Right ventricle myocardium inferior (tissue), 1 donor: ENCODE measurements at places on chromosomes 11 and 22.

GRCh38 chr11:43706631-43707030, 26.1 kb downstream of the HSD17B12 start:
- no peak for DNase-seq

DNA sequence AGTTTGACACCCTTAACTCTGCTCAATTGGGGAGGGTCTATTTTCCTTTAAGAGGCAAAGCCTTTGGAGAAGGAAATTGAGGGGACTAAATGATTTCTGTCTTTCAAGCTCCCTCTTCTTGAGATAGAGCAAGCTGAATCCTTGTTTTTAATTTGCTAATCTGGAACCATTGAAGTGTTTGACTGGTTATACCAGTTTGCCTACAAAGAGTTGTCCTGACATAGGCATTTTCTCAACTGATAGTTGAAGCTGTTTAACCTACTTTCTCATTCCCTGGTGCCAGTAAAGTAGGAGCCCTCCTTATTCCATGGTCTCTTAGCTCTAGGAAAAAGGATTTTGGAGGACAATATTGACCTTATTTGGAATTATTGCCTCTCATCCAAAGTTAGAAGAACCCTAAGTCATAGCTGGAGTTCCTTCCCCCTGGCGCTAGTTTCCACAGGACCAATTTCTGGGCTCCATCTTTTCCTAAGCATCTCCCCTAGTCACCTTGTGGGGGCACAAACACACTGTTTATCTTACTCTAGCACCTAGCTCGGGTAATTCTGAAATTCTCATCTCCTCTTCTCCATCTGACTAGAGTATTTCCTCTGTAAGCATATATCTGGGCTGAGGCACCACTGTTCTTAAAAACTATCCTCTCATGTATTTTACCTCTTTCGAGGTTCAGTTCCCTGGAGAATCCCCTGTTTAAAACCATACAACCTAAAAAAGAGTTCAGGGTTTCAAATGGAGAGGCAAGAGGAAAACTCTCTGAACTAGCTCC, 7.4 kb downstream of the ZDHHC5 start:
- no peak for DNase-seq

GRCh38 chr22:49310354-49310753, 517.3 kb downstream of the BRD1 start:
- no peak for DNase-seq

GRCh38 chr11:123080015-123080414, 18.1 kb upstream of the HSPA8 start:
- no peak for DNase-seq

- no peak for DNase-seq
Observed at GRCh38 chr22:49815641-49816091, 12.0 kb downstream of the BRD1 start.

- no peak for DNase-seq
Observed at GRCh38 chr11:26992031-26992541, 1.8 kb upstream of the FIBIN start.

DNA sequence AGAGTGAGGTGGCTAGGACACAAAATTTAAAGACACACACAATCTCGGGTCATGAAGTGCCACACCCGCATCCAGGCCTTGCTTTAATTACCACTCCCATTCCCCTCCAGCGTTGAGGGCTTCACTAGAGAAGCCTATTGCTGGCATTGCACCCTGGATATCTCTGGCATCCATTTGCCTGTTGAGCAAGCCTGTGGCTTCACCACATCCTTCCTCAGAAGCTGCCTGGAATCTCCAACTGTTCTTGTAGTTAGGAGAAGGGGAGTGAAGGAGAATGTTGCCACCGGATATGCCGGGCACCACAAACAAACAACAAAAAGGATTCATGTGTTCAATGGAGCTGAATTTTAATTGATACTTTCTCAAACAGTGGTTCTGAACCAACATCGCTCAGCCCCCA, 34.4 kb upstream of the RCN1 start:
- no peak for DNase-seq

DNA sequence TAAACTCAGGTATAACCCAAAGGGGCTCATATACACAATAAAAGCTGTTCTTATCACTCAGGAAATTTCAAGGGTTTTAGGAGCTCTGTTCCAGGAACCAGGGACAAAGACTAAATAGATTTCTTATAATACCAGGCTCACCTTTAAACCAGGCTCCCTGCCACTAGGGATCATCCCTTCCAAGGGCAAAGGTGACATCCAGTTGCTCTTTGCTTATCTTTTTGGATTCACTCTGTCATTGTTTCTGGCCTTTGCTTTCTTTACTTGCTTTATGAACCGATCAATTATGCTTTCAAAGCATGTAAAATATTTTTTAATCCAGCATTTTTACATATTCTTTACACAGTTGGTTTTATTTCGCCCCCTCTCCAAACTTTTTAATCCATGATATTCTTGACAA, 321.7 kb upstream of the SYN3 start:
- DNase-seq: no peak

- no peak for DNase-seq
Observed at GRCh38 chr11:24509114-24509513, 12.3 kb downstream of the LUZP2 start.

- DNase-seq: no peak
Observed at GRCh38 chr11:6111673-6112072, 4.2 kb downstream of the OR56B4 start.

DNA sequence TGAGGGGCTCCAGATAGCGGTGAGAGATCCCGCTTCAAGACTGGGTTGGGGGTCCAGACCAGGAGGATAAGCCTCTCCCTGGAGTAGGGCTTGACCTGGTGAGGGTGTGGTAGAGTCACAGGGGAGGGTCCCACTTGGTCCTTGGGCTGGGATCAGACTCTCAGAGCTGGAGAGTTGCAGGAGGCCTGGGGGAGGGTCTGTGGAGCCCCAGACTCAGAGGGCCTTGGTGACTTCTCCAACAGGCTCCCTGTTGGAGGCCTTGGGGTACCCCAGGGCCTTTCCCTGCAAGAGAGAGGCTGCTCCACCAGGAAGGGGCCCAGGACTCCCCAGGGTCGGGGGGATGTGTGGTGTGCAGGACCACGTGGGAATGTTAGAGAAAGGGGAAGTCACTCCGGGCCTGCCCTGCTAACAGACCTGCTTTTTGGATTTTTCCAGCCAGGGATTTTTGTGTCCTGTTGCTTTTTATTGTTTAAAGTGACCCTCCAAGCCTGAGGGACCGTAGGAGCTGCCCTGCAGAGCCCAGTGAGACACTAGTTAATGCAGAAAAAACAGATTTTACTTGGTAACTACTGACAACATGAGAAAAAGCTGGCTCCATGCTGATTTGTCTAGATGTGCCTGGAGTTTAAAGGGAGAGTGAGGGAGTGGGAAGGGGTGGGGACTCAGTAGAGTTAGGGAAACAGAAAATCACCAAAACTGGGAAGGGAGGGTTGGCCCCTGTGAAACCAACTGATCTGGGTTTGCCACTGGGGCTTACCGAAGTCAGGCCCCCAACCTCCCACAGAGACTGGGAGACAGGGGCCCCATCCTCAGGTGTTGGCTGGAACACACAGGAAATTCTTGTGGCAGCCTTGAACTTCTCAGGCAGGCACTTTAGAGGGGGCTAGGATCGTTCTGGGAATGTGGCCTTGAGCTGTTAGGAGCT, 801 bp upstream of the TXNRD2 start:
- DNase-seq: no peak

DNA sequence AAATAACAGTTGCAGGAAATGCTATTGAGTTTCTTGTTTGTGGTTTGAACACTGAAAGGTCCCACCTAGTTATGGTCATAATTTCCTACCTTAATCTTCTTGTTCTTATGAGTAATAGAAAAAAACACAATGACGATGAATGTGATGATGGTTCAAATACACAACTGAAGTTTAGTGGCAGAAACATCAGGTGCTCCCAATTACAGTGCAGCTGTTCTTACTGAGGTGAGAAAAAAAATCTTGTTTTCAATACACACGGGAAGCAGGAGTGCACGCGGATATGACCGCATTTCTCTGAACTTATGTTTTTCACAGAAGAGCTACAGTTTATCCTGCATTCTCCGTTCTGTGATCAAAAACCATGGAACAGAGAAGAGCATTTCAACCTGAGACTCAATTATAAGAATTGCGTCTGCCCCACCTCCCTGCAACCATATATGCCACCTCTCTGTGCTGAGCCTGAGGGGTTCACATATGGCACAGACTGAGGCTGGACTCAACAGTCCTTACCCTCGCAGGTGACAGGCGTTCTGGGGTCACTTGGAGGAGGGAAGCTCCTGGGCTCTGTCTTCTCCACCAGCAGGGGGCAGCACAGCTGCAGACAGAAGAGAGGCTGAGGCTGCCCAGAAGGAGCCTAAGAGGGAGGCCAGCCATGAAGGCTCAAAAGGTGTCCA, 99.7 kb upstream of the IGLL5 start:
- no peak for DNase-seq

- DNase-seq: no peak
Observed at GRCh38 chr22:42080287-42080686, 787 bp downstream of the SMDT1 start.

DNA sequence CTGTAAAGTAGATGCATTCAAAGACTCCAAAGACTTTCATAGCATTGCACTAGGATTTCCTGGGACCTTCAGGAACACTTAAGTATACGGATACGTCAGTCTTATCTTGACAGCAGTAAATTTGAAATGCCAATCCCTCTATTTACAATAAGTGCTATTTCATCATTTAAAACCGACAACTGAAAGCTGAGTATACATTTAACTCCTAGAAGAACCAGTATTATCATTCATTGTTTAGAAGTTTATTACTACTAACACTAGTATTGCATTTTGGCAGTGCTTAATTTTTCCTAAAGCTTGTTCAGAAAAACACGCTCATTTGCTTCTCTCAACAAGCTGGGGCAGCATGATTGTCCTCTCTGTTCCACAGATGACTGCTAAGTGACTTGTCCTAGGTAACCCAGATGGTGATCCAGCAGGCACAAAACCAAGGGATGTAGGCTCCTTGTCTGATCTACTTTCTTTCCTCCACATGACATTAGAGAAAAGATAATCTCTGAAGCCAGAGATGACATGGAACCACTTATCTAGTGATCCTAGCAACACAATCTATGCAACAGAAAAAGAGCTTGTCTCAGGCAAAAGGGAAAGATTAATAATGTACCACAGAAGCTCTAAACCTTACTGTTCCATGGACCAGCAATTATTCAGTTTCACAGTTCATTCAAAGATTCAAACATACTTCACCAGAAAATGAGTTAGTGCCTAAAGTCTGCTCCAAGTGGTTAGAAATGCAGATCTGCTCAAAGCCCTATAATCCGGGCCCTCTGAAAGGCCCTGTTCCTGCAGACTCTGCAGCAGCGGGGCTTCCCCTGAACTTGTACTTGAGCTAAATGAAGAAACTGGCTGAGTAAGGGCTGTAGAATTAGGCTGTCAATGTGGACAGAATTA, 5.2 kb downstream of the MAML2 start:
- DNase-seq: no peak

DNA sequence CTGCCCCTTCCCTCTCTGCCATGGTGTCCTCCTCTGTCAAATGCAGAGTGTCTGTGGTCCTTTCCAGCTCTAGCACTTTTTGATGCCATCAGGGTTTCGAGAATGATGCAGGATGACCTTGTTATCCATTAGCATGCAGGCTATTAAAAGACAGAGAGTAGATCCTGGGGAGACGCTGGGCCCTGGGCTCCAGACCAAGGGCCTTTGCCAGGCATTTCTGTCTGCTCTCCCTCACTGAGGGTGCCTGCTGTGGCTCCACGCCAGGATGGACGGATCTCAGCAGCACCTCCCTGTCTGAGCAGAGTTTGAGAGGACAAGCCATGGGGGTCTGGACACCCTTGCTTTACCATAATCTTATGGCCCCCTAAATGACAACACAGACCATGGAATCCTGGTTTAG, 110.8 kb upstream of the CD82 start:
- no peak for DNase-seq

DNA sequence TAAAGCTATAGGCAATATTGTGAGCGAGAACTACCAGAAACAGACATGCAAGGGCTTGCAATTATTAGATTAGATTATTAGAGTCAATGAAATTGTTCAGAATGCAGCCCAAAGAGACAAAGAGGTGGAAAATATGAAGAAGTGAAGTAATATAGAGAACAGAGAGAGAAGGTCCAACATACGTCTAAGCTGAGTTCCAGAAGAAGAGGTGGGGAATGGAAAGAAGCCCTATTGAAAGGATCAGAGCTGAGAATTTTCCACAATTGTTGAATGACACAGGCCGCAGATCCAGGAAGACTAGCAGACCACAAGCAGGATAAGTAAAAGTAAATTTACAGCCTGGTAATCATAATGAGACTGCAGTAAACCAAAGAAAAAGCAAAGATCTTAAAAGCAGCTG, 93.2 kb downstream of the EXT2 start:
- no peak for DNase-seq

DNA sequence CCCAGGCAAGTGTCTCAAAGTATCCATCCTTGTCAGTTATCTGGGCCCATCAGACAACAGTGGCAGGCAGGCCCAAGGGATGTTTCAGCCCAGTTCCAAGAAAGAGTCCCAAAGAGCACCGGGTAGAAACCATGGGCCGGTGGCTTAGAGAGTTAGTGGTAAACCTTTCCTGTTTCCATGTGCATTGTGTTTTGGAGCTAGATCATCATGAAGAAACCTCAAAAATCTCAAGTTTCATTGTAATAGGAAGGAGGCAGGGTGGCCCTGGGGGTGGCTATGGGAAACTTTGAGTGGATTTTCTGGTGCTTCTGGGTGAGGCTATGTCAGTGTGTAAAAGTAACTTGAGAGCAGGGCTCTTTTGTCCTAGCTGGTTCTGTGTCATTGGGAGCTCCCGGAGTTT, 68.1 kb downstream of the UBASH3B start:
- no peak for DNase-seq

- no peak for DNase-seq
Observed at GRCh38 chr22:37259540-37260029, 15.5 kb upstream of the RAC2 start.

- DNase-seq: no peak
Observed at GRCh38 chr22:22616636-22617035, 27.8 kb upstream of the GGTLC2 start.

GRCh38 chr22:42067671-42068251, 2.9 kb downstream of the NAGA start:
- DNase-seq: no peak

GRCh38 chr11:66157182-66157864, 87.3 kb downstream of the PACS1 start:
- no peak for DNase-seq

DNA sequence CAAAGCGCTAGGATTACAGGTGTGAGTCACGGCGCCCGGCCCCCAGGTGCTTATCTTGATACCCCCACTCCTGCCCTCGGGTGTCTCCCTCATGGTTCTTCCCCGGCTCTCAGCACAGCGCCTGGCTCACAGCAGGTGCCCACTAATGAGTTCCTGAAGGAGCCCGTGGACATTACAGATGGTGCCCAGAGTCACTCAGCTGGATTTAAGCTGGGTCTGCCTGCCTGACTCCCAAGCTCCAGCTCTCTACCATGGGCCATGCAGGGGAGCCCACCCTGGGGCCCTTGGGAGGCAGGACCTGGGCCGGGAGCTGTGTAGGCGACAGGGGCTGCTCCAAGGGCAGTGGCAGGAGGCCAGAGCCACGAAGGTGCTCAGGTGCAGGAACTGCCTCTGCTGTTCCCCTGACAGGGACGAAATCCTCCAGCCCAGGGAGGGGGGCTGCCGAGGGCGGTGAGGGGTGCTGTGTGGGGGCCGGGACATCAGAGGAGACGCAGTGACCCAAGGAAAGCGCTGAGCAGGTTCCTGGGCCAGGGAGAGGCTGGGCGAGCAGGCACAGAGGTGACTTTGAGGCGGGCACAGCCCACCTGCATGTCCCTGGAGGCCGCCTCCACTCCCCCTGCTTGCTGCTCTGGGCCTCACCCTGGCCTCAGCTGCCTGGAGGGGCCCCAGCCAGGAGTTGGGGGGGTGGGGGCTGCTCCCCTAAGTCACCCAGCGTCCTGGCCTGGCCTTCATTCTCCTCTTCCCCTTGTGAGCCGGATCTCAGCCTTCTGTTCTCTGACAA, 14.6 kb upstream of the FLRT1 start:
- no peak for DNase-seq

GRCh38 chr11:56841210-56841810, 92.8 kb upstream of the OR9G4 start:
- no peak for DNase-seq
